Activated CD4-positive, alpha-beta T cell treated with anti-CD3 and anti-CD28 coated beads, Interleukin-2, amount 50 U/mL, for 16 hours (primary cell): ENCODE measurements at places on chromosomes 6 and 20.

DNA sequence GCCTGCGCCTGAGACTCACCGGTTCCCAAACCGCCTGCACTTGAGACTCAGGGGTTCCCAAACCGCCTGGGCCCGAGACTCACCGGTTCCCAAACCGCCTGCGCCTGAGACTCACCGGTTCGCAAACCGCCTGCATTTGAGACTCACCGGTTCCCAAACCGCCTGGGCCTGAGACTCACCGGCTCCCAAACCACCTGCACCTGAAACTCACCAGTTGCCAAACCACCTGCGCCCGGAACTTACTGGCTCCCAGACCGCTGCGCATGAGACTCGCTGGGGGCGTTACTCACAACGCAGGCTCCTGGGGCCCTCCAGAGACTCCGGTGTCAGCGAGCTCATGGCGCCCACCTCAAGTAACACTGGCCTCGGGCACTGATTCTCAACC is 90.2 kb downstream of the DACT2 start:
- DNase-seq: no peak

- DNase-seq: no peak
These were observed 110.9 kb downstream of the SMLR1 start for GRCh38 chr6:130937942-130938604.

- no peak for DNase-seq
These were observed 83.6 kb downstream of the MRPL14 start for GRCh38 chr6:44043479-44044153.

DNA sequence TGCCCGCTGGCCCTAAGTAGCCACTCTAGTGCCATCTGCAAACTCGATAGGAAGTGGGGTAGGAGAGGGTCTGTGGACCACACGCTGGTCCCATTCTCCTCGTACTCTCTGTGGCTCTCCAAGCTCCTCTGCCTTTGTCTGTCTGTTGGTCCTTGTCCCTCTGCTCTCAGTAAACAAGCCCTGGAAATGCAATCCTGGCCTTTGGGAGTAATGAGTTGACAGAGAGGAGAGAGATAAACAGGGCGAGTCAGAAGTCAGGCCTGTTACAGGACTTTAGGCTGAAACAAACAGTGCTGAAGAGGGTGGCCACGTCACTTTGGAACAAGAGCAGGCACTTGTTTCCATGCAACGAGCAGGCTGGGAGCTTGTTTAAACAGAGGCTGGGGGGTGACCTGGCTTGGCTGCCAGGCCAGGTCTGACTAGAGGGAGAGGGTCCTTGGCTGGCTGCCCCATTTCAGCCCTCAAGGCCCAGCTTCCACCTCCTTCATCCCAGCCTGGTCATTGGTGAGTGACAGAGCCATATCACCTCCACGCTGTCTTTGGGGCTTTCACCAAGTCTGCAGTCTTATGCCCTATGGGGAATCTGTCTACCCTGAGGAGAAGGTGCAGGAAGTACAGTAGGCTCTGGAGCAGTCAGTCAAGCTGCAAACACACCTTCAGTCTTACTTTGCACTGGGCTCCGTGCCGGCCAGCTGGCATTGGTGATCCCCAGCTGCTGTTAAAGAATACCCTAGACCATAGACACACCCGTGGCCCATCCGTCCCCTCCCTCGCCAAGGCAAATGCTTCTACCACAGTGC is 22.6 kb downstream of the FOXP4 start:
- no peak for DNase-seq

DNA sequence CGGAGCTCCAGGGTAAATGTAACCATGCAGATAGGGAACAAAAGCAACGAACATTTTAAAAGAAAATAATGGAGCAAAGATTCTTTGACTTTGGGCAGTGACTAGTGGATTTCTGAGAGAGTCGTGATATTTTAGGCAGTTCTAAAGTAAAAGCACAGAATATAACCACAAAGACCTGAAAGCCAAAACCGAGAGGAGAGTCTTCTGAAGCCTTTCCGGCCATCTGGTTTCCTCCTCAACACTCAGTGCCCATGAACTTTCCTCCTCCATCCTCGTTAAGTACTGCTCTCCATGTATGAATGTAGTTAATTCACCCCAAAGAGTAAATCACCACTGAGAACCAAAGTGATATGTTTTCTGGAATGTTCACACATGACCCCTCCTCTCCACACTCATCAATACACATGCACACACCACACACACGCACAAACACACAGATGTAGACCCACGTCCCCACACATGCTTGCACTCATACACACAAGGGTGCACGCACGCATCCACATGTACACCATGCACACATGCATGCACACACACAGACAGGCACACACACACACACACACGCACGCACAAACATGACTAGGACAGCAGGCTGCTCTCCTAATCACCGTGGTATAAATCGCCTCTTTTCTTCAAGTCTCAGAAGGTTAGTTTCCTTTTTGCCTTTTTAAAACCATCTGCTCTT is 109.5 kb downstream of the MYLK4 start:
- DNase-seq: no peak

GRCh38 chr6:24903681-24904080 is 32.1 kb downstream of the RIPOR2 start:
- no peak for DNase-seq

- no peak for DNase-seq
These were observed 142.5 kb downstream of the CD164 start for GRCh38 chr6:109239651-109240321.

- DNase-seq: no peak
These were observed 222.9 kb downstream of the DLL1 start for GRCh38 chr6:170067923-170068360.

DNA sequence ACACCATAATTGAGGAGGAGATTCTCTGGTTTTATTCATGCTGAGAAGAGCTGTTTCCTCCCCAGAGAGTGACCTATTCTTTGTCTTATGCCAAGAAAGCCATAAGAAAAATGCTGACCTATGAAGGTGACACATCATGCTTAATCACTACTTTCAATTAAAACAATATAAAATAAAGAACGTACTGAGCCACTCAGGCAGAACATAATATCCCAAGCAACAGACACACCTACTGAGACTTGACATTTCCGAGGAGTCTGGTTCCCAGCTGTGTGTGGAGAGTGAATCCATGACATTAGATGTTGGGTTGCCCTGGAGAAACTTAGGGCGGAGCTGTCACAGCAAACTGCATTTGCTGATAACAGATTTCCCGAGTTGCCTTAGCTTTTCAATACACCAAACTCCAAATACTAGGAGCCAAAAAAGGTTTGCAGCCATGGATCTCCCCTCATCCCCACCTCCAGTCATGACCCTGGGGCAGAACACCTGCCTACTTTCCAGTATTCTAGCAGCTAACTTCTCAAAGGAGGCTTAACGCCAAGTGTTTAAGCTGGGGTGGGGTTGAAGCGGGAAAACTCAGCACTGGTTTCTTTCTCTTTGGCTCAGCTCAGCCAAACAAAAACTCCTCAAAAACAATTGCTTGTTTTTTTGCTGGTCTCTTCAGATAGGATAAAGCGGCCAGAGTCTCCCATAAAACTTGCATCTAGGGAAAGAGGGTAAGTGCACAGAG is 92.2 kb downstream of the BACH2 start:
- no peak for DNase-seq

GRCh38 chr6:50637267-50637666 is 76.1 kb upstream of the TFAP2D start:
- no peak for DNase-seq
